RWPE1 (cell line): ENCODE measurements at places on chromosomes 13 and 19.

- peak; percentile 30 for DNase-seq
These were observed 181.2 kb downstream of the FGF9 start for GRCh38 chr13:21852043-21852442.

DNA sequence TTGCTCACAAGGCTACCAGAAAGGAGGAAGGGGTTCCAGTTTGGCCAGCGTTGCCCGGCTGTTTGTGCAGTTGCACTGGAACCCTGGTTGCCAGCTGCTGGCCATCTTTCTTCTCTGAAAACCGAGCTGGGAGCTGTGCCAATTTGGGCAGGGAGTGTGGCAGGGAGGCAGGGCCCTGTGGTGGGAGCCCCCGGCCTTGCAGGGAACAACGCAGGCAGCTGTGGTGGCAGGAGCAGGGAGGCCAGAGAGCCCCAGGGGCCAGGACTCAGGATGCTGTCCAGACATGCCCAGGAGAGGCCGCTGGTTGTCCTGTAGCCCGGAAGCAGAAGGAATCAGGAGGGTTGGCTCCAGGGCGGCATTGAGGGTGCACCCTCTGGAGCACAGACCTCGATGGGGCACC lies 4.8 kb downstream of the KMT5C start:
- no peak for DNase-seq

- peak; percentile 85 for DNase-seq
These were observed 229.7 kb downstream of the KCNRG start for GRCh38 chr13:50244713-50245574.

- DNase-seq = no peak
These were observed 42.9 kb upstream of the ZNF14 start for GRCh38 chr19:19775891-19776205.

DNA sequence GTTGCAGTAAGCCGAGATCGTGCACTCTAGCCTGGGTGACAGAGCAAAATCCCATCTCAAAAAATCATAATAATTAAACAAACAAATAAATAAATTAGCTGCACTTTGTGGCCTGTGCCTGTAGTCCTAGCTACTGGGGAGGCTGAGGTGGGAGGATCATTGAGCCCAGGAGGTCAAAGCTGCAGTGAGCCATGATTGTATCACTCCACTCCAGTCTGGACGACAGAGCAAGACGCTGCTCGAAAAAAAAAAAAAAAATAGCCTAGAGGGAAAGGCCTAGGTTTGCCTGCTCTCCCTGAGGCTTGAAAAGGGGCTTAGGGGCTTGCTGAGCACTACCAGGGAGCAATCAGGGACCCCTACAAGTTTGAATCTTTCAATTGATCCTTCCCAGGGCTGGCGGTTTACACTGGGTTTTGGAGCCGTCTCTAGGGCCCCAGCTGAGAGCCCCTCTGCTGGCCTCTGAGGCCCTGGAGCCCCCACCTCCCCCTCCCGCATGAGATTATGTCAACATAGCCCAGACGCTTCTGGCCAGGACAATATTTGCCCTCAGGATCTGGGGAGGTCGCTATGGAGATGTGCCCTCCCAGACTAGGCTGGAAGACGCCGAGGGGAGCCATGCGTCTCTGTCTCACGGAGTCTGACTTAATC lies 10.4 kb upstream of the GIPR start:
- DNase-seq = no peak

GRCh38 chr19:31378404-31378803 lies 29.2 kb upstream of the TSHZ3 start:
- peak; percentile 25 for DNase-seq

GRCh38 chr19:17869114-17869608 lies 2.6 kb upstream of the SLC5A5 start:
- DNase-seq = no peak

- peak; percentile 37 for DNase-seq
These were observed 5.0 kb upstream of the ZNF230 start for GRCh38 chr19:43997631-43998290.

DNA sequence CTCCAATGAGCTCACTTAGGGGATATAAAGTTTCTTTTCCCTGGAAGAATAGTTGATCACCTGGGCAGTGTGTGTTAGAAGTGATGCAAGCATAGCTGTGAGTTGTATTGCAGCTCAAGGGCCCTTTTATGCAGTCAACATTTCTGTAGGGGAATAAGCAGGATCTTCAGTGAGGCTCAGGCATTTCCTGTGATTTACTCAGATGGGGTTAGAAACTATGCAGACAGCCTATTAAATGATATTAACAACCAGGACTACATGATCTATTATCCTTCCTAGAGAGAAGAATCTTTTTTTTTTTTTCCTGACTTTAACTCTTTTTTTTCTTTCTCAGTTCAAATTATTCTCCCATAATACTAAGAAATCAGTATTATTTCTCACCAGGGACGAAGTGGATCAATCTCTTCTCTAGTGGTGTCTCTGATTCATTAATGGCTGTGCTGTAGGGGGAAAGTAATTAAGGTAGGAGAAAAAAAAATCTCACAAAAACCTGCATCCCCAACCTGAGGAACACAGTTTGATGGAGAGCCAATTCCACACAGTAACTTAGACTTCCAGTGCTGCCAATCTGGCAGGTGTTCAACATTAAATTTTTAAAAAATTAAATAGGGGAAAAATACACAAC lies 126.4 kb upstream of the SLC10A2 start:
- DNase-seq = no peak

GRCh38 chr13:54989418-54989817 lies 1960.8 kb downstream of the OLFM4 start:
- no peak for DNase-seq

DNA sequence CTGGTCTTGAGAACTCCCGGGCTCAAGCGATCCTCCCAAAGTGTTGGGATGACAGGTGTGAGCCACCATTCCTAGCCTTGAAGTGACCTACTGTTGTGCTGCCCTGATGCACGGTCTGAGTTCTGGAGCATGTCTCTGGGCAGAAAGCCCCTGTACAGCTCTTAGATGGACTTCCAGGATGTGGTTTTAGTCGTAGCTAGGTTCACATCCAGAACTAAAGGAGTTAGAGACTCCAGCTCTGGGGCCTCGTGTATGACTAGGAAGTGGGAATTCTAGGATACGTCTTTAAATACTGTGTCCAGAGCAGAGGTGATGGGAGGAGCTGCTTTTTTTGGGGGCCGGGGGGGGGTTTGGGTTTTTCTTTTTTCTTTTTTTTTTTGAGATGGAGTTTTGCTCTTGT lies 12.2 kb downstream of the UPF1 start:
- no peak for DNase-seq

- no peak for DNase-seq
These were observed 34.1 kb upstream of the GAS6 start for GRCh38 chr13:113897966-113898365.

- no peak for DNase-seq
These were observed 19.7 kb downstream of the ACOD1 start for GRCh38 chr13:76968041-76968440.

- peak; percentile 8 for DNase-seq
These were observed 1263.1 kb downstream of the PCDH9 start for GRCh38 chr13:65966991-65967451.

- no peak for DNase-seq
These were observed 1.1 kb downstream of the TECR start for GRCh38 chr19:14530506-14530905.

GRCh38 chr13:113040597-113041292 lies 64.8 kb upstream of the F7 start:
- no peak for DNase-seq

DNA sequence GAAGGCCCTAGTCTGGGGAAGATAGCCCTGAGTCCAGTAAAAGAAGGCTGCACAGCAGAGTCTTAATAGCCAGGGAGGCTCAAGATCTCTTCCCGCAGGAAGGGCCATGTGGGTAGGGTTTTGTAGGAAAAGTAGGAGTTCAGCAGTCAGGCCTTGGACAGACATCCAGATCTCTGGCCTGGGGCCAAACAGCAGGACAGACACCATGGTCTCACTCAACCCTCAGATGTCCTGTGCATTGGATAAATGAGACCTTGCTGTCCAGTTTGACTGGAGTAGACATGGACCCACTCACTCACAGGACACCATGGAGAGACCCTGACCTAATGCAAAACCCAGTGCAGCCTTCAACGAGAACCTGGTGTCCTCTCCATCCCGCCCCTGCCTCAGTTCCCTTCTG lies 3.9 kb downstream of the OCEL1 start:
- no peak for DNase-seq

DNA sequence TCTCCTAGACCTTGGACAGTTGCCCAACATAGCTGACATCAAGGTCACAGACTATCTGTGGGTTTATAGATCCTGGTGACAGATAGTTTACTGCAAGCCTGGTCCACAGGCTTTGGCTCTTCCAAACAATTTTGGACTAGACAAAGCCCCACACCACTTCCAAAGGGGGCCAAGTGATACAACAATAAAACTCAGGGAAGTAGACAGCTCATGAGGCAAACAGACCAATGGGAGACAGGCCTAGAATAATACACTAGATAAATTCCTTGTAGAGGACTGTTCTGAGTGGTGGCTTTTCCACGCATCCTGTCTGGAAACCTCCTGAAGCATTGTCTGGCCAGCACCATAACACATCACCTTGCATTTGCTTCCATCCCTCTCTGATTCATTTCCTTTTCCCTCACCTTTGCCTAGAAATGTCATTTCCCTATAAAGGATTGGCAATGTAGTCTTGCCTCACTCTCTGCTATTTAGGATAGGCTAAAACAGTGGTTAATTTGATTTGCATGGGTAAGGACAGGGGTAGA lies 284.2 kb downstream of the POU4F1 start:
- DNase-seq = peak; percentile 1

- peak; percentile 60 for DNase-seq
These were observed 5.4 kb downstream of the CCDC61 start for GRCh38 chr19:46000491-46001246.

DNA sequence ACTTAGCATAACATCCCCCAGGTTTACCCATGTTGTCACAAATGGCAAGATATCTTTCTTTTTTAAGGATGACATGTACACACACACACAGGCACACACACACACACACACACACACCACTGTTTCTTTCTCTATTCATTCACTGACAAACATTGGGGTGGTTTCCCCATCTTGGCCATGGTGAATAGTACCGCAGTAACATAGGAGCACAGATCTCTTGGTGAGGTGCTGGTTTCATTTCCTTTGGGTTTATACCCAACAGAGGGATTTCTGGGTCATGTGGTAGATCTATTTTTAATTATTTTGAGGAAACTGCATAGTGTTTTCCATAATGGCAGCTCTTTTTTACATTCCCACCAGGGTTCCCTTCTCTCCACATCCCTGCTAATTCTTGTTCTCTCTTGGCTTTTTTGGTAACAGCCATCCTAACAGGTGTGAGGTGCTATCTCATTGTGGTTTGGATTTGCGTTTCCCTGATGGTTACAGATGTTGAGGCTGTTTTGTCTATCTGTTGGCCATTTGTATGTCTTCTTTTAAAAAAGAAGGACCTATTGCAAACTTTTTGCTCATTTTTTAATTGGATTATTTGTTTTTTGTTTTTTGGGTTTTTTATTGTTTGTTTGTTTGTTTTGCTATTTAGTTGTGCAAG lies 251.7 kb upstream of the IRS2 start:
- DNase-seq = no peak

DNA sequence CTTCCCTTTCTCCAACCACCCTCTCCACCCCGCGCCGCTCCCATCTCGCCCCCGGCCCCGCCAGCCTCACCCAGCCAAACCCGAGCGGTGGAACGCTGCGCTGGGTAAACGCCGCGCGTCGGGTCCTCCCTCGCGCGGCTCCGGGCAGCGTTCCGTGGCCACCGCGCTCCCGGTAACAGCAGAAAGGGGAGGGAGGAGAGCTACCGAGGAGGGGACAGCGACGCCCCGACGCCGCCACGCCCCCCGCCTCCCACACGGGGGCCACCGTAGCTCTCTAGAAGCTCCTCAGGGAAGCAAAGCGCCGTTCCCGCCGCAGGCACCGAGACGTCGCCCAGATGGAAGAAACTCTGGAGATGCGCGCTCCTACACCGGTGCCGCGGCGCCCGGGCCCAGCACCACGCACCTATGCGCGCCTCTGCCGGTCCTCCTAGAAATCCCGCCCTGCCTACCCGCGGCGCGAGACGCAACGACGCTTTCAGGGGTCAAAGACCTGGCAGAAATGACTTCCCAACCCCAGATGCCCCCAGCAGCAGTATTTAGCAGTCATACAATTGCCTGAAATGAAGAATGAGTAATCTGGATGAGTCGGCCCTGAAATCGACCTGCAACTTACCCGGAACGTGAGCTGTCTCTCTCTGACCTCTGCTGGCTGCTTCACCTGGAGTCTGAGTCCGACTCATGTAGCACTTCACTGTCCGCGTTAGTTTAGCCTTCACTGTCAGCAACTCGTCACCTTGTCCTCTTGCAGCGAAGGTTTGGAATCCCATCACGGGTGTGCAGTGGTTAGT lies at the start of gene RUBCNL:
TSS of gene RUBCNL (minus strand) at position 189 of the 788 bp plus-strand sequence. CDS start 14,777 bp downstream, outside the sequence.
- peak; percentile 75 for DNase-seq

DNA sequence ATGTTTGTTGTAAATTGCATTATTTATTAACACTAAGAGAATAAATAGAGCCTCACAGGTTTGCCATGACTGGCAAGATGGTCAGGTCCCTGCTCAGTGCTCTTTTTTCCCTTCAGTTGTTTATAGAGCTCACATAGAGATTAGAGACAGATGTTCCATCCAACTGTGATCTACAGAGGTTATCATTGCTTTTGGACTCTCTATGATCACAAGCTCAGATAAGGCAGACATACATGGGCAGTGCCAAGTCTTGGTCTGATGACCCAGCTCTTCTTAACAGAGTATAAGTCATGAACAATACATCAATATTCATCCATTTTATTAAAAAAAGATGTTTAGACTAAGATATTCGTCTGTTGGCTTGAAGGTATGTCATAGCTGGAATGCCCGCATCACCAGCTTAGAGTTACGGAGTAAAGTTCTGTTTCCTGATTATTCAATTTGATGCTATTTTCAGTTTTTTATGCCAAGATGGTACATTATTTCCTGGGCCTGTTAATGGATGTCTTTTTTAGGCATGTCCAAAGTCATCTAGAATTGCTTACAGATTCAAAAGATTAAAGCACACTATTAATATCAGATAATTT lies 729.8 kb upstream of the SLC10A2 start:
- no peak for DNase-seq

DNA sequence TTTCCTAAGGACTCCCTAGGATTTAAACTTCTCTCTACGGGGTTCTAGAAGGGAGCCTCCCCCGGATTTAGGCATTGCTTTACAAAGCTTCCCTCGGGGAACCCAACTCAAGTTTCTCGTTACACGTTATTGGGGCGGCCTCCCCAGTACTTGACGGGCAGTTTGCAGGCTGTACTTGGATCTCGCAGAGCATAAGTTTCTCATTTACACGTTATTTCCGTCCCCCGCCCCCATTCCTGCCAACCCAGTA lies 584 bp downstream of the SMG9 start:
- no peak for DNase-seq
